Ovary (tissue), 10 donors: ENCODE measurements at places on chromosomes 12 and 14. TPM values are rescaled to one million over a fixed set of nuclear protein-coding genes. Genes with fewer than 3 reads are reported as not detected.

DNA sequence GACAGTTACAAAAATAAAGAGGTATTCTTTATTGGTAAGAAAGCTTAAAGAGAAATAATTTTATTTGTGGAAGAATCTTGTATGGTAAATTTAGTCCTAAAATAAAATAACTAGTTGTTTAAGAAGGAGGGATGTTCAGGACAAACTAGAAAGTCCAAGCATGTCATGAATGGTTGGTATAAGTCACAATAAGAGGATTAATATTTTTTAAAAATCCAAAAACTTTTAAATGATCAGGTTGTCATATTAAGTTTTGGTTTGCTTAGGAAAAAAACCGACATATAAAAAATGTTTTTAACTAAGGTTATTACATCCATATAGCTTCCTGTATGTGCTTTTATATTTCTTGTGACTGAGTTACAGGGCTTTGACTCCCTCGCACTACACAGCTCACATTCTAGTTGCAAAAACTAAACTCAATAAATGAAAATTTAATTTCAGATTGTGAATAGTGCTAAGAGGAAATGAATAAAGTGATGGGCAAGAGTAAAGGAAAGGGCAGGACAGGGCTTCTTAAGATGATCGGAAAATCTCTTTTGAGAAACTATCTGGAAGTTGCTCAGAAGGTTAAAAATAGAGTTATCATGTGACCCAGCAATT is 80.7 kb upstream of the METAP2 start:
- H3K4me1 ChIP-seq: no peaks in the 10 kb centered on the region
- no peaks in the 10 kb centered on the region for H3K27me3 ChIP-seq
- H3K4me3 ChIP-seq: no peak overlapping the region
- no peak for DNase-seq
- H3K27ac ChIP-seq: no peak overlapping the region
- no peaks in the 10 kb centered on the region for H3K36me3 ChIP-seq

- no peak overlapping the region for H3K27ac ChIP-seq
- H3K4me3 ChIP-seq: no peak overlapping the region
- H3K4me1 ChIP-seq: peaks cover 11% of the 10 kb centered on the region
- H3K27me3 ChIP-seq: no peaks in the 10 kb centered on the region
- H3K36me3 ChIP-seq: no peaks in the 10 kb centered on the region
These were observed 8.4 kb upstream of the PNMA1 start for GRCh38 chr14:73722581-73722980.

- DNase-seq: no peak
- H3K4me3 ChIP-seq: no peak overlapping the region
- no peaks in the 10 kb centered on the region for H3K27me3 ChIP-seq
- H3K4me1 ChIP-seq: no peaks in the 10 kb centered on the region
These were observed 45.9 kb upstream of the SLC24A4 start for GRCh38 chr14:92277031-92277430.

DNA sequence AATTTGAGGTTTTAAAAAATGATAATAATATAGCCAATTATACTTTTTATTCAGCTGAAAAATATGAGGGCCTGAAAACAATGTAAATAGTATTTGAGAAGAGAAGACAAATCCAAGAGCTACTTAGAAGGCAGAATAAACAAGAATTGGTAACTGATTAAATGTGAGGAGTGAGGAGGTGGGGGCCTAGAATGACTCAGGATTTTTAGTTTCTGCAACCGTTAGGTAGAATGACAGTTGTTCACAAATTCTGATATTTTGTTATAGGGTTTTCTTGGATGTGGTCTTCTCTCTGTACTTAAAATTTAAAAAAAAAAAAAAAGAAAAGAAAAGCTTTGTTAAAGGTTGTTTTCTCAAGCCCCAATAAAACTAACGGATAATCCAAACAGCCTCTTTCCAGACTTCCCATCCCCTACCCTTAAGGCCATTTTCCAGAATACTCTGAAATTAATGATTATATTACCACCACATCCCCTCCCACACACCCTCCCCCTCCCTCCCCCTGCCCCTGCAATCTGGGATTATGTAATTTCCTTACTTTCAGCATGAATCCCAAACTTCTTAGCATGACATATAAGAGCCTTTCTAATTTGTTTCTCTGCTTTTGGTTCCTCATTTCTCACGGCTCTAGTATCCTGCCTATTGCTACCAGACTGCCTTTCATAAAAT is 50.4 kb downstream of the LRP6 start:
- H3K4me3 ChIP-seq: no peak overlapping the region
- DNase-seq: no peak
- peaks cover 5% of the 10 kb centered on the region for H3K4me1 ChIP-seq
- no peak overlapping the region for H3K27ac ChIP-seq
- no peaks in the 10 kb centered on the region for H3K36me3 ChIP-seq
- no peaks in the 10 kb centered on the region for H3K27me3 ChIP-seq

GRCh38 chr12:63779498-63780481 is at the start of gene RXYLT1:
Gene RXYLT1, plus strand, starts transcription at chr12:63779909. Its CDS starts 52 bp downstream, at chr12:63779961.
- DNase-seq: peak; percentile 90
- no peaks in the 10 kb centered on the region for H3K4me1 ChIP-seq
- no peaks in the 10 kb centered on the region for H3K36me3 ChIP-seq
- no peaks in the 10 kb centered on the region for H3K27me3 ChIP-seq
- H3K4me3 ChIP-seq: peak within 1 kb of the TSS; percentile 80

- H3K27ac ChIP-seq: peak within 1 kb of the TSS; percentile 74
- DNase-seq: peak; percentile 99
- no peaks in the 10 kb centered on the region for H3K36me3 ChIP-seq
- H3K4me1 ChIP-seq: peaks cover 10% of the 10 kb centered on the region
- peak within 1 kb of the TSS; percentile 81 for H3K4me3 ChIP-seq
These were observed at the start of gene PABPN1 for GRCh38 chr14:23320584-23321571. Gene PABPN1, plus strand, starts transcription at chr14:23321457. Its CDS starts 13 bp downstream, at chr14:23321470.

DNA sequence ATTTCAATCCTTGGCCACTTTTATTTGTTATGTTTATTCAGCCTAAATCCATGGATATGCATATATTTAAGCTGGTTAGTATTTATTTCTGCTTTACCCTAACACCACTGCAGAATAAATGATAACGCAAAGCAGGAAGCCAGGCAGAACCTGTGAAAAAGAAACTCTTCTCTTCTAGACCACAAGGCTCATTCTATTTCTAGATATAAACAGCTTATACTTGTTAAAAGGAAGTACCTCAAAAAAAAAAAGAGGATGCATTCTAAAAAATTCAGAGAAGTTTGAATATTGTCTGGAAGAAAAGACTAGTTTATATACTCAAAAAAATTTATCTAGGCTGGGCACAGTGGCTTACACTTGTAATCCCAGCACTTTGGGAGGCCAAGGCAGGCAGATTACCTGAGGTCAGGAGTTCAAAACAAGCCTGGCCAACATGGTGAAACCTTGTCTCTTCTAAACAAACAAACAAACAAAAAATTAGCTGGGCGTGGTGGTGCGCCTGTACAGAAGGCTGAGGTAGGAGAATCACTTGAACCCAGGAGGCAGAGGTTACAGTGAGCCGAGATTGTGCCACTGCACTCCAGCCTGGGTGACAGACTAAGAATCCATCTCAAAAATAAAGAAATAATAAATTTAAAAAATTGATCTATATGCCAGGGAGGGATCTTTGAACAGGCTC is 55.8 kb downstream of the GALNT4 start:
- H3K27me3 ChIP-seq: no peaks in the 10 kb centered on the region
- no peak overlapping the region for H3K27ac ChIP-seq
- no peak for DNase-seq
- H3K36me3 ChIP-seq: no peaks in the 10 kb centered on the region

- no peak overlapping the region for H3K4me3 ChIP-seq
- no peaks in the 10 kb centered on the region for H3K36me3 ChIP-seq
- no peaks in the 10 kb centered on the region for H3K4me1 ChIP-seq
These were observed 303.8 kb downstream of the BTG1 start for GRCh38 chr12:91841822-91842221.

GRCh38 chr12:31850268-31850667 is 108.9 kb upstream of the RESF1 start:
- no peak for DNase-seq
- H3K27me3 ChIP-seq: no peaks in the 10 kb centered on the region
- H3K36me3 ChIP-seq: no peaks in the 10 kb centered on the region
- peaks cover 2% of the 10 kb centered on the region for H3K4me1 ChIP-seq
- no peak overlapping the region for H3K27ac ChIP-seq
- no peak overlapping the region for H3K4me3 ChIP-seq

DNA sequence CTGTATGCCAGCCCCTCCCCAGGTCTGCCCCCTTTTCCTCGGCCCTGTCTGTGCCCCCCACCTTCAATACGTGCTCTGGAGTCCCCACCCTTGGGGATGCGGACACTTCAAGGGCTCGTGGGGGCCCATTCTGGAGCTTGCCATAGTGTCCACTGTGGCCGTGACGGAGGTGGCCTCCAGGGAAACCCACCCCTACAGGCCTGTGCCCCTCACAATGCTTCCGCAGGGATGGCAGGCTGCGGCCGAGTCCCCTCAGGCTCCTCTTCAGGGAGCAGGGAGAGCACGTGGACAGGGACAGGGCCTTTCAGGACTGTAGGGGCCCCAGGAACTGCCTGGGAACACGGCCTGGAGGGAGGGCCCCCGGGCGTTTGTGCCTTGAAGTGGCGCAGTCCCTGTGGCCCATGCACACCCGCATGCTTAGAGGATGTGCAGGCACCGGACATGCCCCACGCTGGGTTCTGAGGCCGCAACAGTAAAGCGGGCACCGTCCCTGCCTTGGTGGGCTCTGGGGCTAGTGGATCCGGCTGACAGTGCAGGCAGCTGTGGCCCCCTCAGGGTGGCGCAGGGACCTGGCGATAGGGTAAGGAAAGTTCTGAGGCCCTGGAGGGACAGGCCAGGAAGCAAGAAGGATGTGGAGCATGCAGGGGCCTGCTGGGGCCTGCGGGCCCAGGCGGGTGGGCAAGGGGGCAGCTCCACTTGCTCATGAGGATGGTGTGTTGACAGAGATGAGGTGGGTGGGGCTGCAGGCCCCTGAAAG is 209.0 kb upstream of the RTL1 start:
- no peak overlapping the region for H3K4me3 ChIP-seq
- no peak overlapping the region for H3K27ac ChIP-seq
- H3K36me3 ChIP-seq: no peaks in the 10 kb centered on the region
- no peaks in the 10 kb centered on the region for H3K4me1 ChIP-seq
- no peaks in the 10 kb centered on the region for H3K27me3 ChIP-seq

- no peak overlapping the region for H3K4me3 ChIP-seq
- no peak for DNase-seq
- no peaks in the 10 kb centered on the region for H3K27me3 ChIP-seq
- no peaks in the 10 kb centered on the region for H3K4me1 ChIP-seq
- no peaks in the 10 kb centered on the region for H3K36me3 ChIP-seq
These were observed 6.6 kb downstream of the CLEC1B start for GRCh38 chr12:9992296-9992695.

GRCh38 chr14:64501411-64502171 is 2.0 kb downstream of the ZBTB25 start:
- peak; percentile 78 for DNase-seq
- H3K36me3 ChIP-seq: no peaks in the 10 kb centered on the region
- peaks cover 7% of the 10 kb centered on the region for H3K4me1 ChIP-seq
- H3K27me3 ChIP-seq: no peaks in the 10 kb centered on the region

DNA sequence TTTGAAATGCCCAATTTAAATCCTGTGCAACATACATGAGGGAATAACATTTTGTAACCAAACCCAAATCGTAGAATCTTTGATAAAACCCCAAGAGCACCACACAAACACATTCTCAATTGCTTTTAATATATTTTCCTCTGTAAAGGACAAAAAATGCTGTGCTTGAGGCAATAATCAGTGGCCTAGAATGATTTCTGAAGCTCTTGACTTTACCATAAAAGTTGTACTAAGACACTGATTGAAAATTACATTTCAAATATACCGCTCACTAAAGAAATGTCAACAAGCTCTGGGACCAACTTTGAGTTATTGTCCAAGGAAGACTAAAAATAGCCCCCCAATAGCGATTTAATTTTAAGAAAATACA is 1.5 kb downstream of the EML5 start:
- H3K36me3 ChIP-seq: no peaks in the 10 kb centered on the region
- H3K4me3 ChIP-seq: peak overlapping the region; percentile 72
- no peaks in the 10 kb centered on the region for H3K27me3 ChIP-seq
- peaks cover 3% of the 10 kb centered on the region for H3K4me1 ChIP-seq
- no peak for DNase-seq

DNA sequence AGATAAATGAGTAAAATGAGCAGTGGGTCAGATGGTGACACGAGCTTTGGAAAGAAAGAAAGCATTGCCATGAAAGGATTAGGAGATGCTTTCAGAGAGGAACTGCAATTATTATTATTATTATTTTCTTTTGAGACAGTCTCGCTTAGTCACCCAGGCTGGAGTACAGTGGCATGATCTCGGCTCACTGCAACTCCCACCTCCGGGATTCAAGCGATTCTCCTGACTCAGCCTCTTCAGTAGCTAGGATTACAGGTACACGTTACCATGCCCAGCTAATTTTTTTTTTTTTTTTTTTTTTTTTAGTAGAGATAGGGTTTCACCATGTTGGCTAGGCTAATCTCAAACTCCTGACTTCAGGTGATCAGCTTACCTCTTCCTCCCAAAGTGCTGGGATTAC is 77.4 kb downstream of the ST8SIA1 start:
- H3K27me3 ChIP-seq: no peaks in the 10 kb centered on the region
- H3K4me3 ChIP-seq: no peak overlapping the region
- no peak for DNase-seq
- no peak overlapping the region for H3K27ac ChIP-seq
- H3K4me1 ChIP-seq: peaks cover 1% of the 10 kb centered on the region

GRCh38 chr12:5197131-5197530 is 153.5 kb downstream of the KCNA5 start:
- no peaks in the 10 kb centered on the region for H3K27me3 ChIP-seq
- no peaks in the 10 kb centered on the region for H3K4me1 ChIP-seq
- DNase-seq: no peak
- H3K27ac ChIP-seq: no peak overlapping the region
- no peak overlapping the region for H3K4me3 ChIP-seq
- H3K36me3 ChIP-seq: no peaks in the 10 kb centered on the region

GRCh38 chr14:95220663-95221231 is 63.4 kb upstream of the DICER1 start:
- H3K4me1 ChIP-seq: no peaks in the 10 kb centered on the region
- H3K36me3 ChIP-seq: no peaks in the 10 kb centered on the region
- no peak for DNase-seq
- no peaks in the 10 kb centered on the region for H3K27me3 ChIP-seq
- H3K4me3 ChIP-seq: no peak overlapping the region

DNA sequence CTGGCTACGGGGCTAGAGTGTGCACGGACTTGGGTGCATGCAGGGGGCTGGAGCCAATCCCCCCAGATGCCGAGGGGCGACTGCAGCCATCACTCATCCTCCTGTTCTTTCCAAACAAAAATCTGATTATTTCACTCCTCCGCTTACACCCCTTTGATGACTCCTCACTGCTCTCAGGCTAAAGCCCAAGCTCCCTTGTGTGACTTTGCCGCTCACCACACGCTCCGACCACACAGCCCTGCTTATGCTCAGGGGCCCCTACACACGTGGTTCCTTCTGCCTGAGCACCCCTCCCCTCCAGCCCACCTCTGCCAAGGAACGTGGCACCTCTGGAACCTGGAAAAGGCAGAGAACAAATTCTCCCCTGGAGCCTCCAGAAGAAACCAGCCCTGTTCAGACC is 13.7 kb downstream of the CHFR start:
- H3K36me3 ChIP-seq: no peaks in the 10 kb centered on the region
- no peak overlapping the region for H3K4me3 ChIP-seq
- H3K4me1 ChIP-seq: no peaks in the 10 kb centered on the region
- no peak for DNase-seq

Gene LYZ
- 16.6 TPM for total RNA-seq

Gene POU6F1
- total RNA-seq: 28.9 TPM

Gene PTGER2
- 15.6 TPM for total RNA-seq

Gene CDKN3
- total RNA-seq: 1.0 TPM

Gene TAS2R43
- 1.8 TPM for total RNA-seq

Gene CATSPERB
- 2.5 TPM for total RNA-seq

Gene RDH16
- total RNA-seq: 0.25 TPM

Gene LGR5
- 0.67 TPM for total RNA-seq

Gene GYS2
- 0.12 TPM for total RNA-seq
